A172 (cell line): ENCODE measurements at places on chromosomes 16 and 17. TPM values are rescaled to one million over a fixed set of nuclear protein-coding genes. Genes with fewer than 3 reads are reported as not detected.

Gene TNFRSF13B
- not detected in 2 replicates for total RNA-seq

DNA sequence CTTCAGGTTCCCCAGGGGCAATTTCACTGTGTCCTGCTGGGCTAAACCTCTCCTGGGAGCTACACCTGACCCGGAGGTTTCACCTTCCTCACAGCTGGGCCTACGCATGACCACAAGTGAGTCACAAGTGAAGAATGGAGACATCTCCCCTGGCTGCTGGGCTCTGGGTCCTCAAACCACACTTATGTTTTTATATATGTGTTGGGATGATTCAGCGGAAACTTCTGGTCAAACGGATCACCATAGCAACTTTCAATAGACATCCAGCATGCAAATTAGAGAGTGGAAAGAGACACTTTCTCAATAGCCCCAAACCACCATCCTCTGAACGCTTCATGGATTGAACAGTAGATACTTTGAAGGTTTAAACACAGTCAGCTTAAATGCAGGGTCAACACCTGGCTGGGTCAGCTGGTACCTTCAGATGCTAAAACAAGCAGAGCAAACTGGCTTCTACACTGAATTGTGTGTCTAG, 28.0 kb upstream of the MAF start:
- DNase-seq: peak; percentile 86

DNA sequence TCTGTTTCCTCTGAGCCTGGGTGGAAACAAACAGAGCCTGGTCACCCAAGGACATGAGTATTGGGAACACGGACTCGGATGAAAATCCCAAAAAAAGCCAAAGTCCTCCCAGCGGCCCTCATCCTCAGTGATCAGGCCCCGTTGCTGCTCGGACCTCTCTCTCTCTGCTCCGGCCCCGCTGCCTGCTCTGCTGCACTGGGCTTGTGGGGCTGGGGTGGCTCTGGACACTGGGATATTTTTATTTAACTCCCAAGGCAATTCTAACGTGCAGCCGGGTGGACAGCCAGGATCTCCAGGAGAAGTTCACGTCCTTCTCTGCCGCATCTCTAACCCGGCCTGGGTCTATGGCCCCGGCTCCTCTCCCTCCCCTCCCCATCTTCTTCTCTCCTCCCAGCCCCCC, 280.9 kb upstream of the TNRC6C start:
- DNase-seq: no peak

DNA sequence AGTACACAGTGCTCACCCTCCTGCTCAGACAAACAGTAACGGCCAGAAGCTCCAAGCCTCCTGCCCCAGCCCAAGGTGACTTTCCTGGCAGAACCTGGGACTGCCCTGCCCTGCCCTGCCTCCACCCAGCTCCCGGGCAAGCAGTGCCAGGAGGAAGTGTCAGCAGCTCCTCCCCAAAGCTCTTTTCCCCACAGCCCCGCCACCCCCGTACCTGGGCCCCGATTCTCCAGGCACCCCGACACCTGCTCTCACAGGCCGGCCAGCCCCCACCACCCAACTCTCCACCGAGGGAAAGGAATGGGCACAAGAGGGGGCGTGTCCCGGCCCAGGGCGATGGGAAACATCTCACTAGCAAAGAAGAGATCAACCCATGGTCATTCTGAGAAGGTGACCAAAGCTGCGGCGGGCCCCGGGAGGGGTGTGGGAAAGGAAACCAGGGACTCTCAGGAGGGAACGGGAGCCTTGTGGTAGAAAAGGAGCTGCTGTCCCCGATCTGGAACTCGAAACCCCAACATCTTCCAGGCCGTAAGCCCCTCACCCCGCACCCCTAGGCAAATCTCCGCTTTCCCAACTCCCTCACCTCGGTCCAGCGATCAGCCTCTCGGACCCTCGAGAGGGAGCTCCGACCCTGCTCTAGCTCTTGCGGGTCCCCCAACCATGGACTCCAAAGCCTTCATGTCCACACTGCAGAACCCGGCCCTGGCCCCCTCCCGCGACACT, 1.2 kb downstream of the BCAR1 start:
- no peak for DNase-seq

DNA sequence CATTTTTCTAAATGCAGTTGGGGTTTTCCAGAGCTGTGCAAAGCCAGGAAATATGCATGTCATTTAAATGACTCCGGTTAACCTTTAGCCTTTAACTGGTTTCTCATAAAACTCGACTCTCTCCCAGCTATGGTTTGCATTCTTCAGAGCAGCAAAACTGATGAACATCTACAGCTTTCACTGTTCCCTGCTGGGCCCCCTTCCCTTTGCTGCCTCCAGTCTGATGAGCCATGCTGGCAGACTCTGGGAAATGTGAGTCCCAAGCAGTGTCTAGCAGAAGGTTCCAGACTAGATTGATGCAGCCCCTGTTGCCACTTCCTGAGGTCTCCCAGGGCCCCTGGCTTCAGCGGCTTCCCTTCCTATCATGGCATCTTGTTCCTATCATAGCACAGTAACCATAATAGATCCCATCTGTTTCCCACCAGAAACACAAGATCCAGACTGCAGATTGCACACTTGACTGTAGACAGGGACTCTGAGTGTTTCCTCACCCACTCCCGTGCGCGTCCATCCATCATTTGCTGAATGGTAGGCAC, 135.4 kb downstream of the CLEC16A start:
- peak; percentile 82 for DNase-seq

Gene GAN
- total RNA-seq: 12.7 and 14.2 TPM in 2 replicates

Gene PLXDC1
- 0.64 and 2.1 TPM in 2 replicates for total RNA-seq

GRCh38 chr17:17587614-17588337, 3.7 kb downstream of the PEMT start:
- DNase-seq: no peak

Gene WFDC1
- not detected in 2 replicates for total RNA-seq

Gene ACAP1
- total RNA-seq: 0.90 and 4.1 TPM in 2 replicates

Gene C17orf107
- total RNA-seq: 0.07 and 0.48 TPM in 2 replicates

Gene NEK8
- 1.5 and 2.5 TPM in 2 replicates for total RNA-seq

DNA sequence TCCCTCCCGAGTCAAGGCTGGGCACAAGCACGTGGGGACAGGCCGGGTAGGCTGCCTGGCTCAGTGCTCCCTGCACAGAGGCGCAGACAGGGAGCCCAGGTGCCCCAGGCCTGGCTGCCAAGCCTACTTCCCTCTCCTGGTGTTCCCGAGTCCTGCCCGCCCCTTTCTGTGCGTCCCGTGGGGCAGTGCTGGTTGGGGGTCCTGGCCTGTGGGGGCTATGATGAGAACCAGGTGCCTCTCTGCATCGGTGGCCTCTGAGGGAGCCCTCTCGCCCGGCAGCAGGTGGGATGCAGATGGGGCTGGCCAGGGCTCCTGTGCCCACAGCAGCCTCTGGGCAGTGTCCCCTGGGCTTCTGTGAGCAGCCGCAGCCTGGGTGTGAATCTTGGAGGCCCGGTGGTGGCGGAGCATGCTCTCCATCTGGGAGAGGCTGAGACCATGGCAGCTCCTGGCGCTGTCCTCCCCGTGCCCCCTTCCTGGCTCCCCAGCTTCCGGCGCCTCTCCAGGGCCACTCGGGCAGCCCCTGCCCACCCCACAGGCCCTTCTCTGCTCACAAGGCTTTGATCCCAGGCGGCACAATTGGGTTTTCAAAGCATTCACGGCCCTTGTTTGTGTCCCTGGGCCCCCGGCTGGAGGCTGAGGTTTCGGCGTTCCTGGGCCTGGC, 7.2 kb downstream of the CENPX start:
- DNase-seq: no peak

DNA sequence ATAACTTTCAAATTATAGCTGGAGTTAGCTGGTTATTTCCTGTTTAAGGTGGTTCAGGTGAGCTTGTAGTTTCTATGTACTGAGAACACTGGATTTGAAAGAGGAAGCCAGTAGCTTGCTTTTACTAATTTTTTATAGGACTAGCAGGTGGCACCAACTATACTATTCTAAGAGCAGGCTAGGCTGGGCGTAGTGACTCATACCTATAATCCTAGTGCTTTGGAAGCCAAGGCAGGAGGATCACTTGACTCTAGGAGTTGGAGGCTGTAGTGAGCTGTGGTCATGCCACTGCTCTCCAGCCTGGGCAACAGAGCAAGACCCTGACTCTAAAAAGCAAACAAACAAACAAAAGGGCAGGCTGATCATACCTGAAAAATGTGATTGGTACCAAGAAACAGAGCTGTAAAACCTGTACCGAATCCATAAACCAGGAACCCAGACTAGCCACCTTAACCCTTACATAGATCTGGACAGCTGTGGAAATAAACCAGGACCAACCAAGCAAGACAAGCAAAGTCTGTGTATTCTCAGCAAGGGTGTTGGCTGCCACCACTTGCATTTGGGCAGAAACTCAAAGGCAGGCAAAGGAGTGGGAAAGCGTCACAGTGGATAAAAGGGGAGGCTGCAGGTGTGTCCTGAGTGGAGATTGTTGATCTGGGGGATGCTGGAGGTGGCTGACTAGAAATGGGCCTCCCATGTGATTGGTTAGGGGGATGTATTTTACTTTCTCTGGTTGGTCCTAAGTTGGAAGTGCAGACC, 36.3 kb downstream of the SLC47A1 start:
- DNase-seq: peak; percentile 65

DNA sequence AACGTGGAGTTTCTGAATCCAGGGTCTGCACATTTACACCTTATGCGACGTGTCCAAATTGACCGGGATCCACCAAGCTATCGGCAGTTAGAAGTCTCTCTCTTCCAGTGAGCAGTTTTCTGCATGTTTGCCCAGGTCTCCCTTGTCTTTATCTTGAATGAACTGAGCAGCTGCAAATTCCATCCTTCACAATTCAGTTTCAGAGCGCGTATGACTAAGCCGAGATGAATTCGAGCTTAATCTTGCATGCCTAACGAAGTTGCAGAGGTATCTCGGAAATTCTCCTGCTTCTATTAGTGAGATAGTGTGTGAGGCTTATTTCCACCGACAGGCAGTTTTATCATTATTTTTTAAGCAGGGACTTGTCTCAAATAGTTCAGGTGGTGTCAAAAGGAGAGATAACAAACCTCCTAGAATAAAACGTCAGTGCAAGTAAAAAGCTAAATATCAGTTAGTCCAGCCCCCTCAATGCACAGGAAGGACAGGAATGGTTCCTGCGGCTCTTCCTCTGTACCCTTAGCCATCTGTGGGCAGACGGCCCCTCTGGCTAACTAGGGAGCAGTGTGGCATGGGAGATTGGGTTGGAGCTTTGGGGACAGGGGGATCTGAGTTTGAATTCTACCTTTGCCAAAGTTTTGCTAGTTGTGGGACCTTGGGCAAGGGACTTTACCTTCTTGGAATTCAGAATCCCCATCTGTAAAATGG, 93.0 kb upstream of the GPR139 start:
- DNase-seq: peak; percentile 12

Gene LGALS9B
- total RNA-seq: not detected in 2 replicates

- DNase-seq: no peak
These were observed 693 bp downstream of the NDRG4 start for GRCh38 chr16:58500430-58501241.

Gene KIF2B
- total RNA-seq: not detected in 2 replicates

DNA sequence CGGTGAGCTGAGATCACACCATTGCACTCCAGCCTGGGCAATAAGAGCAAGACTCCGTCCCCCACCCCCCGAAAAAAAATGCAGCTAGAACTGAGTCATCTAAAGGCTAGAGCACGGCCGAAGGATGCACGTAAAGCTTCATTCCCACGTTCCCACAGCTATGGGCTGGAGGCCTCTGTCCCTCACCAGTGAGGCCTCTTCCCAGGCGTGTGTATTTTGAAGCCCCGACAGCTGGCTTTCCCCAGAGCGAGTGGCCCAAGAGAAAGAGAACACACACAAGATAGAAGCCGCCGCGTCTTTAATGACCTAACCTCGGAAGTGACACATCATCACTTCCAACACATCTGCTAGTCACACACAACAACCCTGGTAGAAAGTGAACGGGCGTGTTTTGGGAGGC, 6.6 kb upstream of the KCTD5 start:
- no peak for DNase-seq

- DNase-seq: no peak
These were observed 20.8 kb downstream of the FANCA start for GRCh38 chr16:89795676-89796075.

- DNase-seq: no peak
These were observed 92.5 kb downstream of the N4BP1 start for GRCh38 chr16:48517493-48517892.

DNA sequence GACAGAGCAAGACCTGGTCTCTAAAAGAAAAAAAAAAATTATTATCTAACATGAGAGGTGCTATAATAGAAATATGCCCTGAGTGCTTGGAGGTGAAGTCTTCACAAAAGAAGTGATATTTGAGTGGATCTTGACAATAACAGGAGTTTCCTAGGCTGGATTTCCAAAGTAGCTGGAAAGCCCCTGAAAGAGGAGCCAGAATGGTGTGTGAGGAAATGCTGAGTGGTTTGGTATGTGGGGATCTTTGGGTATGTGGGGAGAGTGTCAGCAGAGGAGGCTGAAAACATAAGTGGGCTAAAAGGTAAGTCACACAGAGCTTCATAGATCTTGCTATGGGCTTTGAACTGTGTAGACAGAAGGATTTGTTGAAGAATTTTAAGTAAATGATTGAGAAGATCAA, 100.1 kb downstream of the YPEL2 start:
- no peak for DNase-seq
